ENCODE measurements at places on chromosomes 16 and 17.

DNA sequence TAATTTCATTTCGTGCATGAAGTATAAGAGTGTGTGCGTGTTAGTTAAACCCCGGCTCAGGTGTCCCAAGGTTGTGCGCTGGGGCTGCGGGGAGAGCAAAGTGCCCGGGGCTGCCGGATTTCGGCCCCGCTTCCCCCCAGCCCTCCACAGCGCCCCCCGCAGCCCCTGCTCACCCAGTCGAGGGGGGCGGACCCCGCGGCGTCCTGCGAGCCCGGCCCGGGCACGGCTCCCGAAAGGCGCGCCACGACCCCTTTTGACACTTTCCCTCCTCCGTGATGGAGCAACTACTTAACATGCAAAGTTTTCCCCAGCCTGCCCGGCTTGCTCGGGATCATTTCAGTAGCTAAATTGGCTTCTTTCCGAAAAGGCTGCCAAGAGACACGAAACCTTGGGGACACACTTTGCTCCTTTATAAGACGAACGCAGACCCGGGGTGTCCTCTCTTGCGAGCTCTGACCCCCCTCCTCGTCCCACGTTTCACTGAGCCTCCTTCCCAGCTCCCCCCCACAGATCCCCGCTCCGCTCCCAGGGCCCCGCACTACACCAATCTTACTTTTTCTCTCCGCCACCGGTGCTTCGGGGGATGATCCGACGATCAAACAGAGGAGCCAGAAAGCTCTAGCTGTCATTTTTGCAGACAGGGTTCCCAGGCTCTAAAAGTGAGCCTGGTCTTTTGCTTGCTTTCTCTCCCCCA lies 552 bp downstream of the C17orf58 start:
- peak; percentile 63 for DNase-seq

DNA sequence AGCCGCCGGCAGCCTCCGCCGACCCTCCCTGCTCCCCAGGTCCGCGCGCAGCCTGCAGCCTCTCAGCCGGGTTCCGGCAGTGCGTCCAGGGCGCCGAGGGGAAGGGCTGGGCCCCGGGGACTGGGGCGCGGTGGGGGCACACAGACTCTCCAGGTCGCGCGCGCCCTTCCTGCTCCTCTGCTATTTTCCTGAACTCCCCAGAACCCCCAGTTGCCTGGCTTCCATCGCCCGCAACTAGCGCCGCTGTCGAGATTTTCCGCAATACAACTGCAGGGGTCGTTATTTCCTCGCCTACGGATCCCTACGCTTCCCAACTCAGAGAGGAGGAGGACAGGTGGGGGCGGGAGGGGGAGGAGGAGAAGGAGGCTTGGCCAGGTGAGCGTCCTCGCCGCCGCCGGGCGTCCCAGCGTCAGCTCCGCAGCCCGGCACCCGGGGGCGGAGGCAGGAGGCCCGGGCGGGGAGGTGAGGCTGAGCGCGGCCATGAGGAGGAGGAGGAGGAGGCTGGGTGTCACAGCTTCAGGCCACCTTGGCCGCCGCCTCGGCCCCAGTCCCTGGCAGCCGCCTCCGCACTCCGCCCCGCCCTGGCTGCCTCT lies at the start of gene CA10:
CA10 (minus strand) TSS at position 265 of the 593 bp plus-strand sequence.
- peak; percentile 91 for DNase-seq

DNA sequence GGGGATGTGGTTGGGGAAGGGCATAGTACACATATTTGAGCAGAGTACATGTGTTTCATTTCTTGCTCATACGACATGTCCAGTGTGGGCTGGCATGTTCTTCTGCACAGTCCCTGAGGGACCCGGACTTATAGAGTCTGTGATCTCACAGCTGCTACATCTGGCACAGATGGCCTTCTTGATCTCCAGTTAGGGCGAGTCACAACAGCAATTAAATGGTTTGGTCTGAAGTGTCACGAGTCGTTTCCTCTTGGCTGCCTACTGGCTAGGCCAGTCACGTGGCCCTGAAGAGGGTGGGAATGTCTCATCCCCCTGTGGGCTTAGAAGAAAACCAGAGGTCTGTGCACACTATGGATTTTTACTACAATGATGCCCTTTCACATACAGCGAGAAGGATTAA lies 443.6 kb downstream of the WWOX start:
- no peak for DNase-seq

GRCh38 chr17:34312080-34312479 lies 7.2 kb upstream of the CCL8 start:
- DNase-seq: no peak

DNA sequence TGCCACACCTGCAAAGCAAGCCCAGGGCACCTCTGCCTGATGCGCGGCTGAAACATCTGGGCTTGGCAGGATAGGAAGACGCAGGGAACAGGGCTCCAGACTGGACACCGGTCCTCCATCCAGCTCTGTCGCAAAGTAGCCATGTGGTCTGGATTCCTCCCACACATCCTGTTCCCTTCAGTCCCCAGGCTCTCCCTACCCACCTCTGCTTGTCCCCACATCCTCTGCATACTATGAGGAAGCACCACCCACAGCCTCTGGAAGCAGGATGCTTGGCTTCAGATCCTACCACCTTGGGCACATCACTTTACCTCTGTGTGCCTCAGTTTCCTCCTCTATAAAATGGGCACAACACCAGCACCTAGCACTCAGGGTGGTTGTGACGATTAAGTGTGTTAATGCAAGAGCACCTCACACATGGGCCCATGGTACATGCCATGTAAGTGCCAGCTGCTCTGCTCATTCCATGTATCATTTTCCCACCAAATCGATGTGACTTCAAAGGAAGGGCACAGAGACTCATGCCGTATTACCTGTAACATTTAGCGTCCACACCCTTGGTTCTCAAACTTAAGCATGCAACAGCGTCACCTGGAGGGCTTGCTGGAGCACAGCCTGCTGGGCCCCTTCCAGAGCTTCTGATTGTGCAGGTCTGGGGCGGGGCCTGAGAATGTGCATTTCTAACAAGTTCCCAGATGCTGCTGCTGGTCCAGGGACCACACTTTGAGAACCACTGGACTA lies 138.6 kb upstream of the SDK2 start:
- DNase-seq: peak; percentile 80

GRCh38 chr17:1906662-1907101 lies 76.9 kb downstream of the RPA1 start:
- DNase-seq: no peak
